ENCODE measurements at places on chromosomes 11 and 22.

- DNase-seq, result no peak
Observed at GRCh38 chr11:19723572-19724342, 11.1 kb downstream of the NAV2 start.

GRCh38 chr22:46734830-46735453, 3.1 kb downstream of the CERK start:
- DNase-seq, result peak; percentile 32

DNA sequence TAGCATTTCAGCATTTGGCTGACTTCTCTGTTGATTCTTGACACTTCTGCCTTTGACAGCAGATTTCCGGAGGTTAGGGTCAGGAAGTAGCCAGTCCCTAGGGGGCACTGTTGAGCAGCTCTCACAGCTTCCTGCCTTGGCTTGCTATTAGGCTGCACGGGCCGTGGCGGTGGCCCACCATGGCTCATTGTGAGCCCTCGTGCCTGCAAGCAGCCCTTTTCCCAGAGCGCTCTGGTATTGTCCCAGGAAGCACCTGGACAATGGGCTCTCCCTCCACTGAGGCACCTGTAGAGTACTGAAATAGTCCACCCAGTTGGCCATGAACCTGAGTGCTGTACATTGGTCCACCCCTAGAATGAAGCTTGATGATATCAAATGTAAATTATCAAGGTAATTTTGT, 100.2 kb upstream of the GAL start:
- DNase-seq, result peak; percentile 8

DNA sequence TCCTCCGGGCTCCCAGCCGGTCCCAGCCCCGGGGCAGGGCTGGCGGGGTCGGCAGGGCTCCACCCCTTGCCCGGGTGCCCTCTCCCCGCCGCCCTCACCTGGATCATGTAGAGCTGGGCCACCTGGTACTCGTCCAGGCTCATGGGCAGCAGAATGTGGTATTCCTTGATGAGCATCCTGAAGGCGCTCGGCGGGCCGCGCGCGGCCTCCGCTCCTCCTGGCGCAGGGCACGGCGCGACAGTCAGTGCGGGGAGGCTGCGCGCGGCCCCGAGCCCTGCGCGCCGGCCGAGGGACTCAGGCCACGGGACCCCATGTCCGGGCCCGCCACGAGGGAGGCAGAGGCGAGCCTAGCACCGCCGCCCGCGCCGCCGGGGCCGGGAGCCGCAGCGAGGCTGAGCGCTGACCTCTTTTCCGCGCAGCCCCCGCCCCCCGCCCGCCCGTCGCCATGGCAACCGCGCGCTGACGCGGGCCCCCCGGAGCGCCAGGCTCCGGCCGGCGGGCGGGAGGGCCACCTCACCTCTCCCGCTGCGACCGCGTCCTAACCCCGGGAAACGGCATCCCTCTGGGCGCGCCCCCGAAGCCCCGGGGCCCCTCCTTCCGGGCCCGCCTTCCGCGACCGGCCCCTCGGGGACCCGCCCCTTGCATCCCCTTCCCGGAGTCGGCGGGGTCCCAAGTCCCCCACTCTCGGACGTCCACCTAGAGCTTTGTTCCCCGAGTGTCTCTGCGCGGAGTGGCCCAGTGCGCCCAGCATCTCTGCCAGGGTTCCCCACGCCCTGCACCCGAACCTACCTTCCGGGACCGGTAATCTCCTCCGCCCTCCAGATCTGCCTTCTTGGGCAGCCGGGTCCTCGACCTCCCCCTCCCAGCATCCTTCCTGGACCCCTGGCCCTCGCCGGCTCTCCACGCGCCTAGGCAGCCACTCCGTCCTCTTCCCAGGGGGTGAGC, 886 bp downstream of the PITPNM1 start:
- no peak for DNase-seq

GRCh38 chr11:70587075-70587389, 188.7 kb downstream of the CTTN start:
- DNase-seq, result no peak

GRCh38 chr22:43157874-43158546, 6.7 kb downstream of the TSPO start:
- no peak for DNase-seq

GRCh38 chr22:22507743-22508273, 734 bp downstream of the ZNF280B start:
- no peak for DNase-seq

DNA sequence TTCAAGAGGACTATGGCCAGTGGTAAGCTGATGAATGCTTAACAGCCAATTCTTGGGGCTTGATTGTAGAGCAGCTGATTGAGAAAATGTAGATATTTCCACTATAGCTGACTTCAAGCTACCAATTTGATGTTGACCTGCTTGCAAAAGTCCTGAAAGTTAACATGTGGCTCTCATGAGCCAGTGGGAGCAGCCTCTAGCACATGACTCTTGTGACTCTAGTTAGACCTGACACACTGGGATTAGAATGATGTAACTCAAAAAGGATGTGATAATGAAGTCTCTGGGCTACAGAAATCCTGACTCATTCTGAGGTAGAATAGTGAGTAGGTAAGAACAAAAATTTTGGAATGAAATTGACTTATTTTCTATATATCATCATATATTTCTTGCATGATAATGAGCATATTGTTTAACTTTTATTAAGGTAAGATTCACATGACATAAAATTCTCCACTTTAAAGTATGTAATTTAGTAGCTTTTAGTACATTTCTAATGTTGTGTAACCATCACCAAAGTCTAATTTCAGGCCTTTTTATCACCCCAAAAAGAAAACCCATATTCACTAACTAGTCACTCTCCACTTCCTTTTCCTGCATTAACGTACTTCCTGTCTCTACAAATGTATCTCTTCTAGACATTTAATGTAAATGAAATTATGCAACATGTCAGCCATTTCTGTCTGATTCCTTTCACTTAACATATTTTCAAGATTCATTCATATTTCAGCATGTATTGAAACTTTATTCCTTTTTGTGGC, 16.1 kb upstream of the OR52H1 start:
- no peak for DNase-seq

DNA sequence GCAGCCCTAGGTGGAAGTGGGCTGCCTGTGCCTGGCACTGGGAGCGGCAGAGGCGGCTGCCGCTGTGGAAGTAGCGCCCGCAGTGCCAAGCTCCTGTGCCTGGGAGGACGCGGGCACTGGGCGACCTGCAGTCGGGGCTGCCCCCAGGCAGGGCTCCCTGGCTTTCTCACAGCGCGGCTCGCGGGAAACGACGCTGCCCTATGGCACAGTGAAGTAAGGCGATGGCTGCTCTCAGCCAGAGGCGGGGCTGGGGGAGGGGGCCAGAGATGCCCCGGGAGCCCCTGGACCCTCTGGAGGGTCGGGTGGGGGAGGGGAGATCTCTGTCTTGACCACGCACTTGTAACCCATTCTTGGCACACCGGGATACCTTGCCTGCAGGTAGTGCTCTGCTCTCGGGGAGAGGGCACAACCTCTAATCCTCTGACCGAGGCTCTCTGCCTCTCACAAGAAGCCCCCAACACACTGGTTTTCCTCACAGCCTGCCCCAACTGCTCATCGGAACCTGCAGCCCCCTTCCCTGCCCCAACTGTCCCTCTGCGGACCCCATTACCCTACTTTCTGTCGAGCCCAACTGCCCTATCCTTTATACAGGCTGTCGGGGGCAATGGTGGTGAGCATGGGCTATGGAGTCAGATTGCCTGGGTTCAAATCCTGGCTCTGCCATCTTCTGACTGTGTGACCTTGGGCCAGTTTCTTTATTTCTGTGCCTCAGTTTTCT, 32.2 kb upstream of the TRIM29 start:
- no peak for DNase-seq

GRCh38 chr11:33980897-33981296, 70.6 kb upstream of the CAPRIN1 start:
- DNase-seq, result no peak

- DNase-seq, result no peak
Observed at GRCh38 chr11:32231909-32232493, 141.1 kb downstream of the RCN1 start.

- DNase-seq, result no peak
Observed at GRCh38 chr11:13721760-13722159, 53.3 kb downstream of the FAR1 start.

- no peak for DNase-seq
Observed at GRCh38 chr22:25824828-25825423, 82.9 kb downstream of the MYO18B start.

DNA sequence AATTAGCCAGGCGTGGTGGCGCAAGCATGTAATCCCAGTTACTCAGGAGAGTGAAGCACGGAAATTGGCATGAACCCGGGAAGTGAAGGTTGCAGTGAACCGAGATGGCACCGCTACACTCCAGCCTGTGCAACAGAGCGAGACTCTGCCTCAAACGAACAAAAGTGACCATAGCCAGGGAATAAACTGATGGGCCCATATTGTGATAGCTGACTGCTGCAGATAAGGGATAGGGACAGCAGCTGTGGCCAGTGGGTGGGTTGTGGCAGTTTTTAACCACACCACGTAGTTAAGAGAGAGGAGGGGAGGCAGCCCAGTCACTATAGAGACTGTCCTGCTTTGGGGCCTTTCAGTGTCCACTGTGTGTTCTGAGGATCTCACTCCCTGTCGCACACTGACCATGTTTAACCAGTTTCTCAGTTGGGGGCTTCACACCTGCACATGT, 58.9 kb downstream of the PISD start:
- DNase-seq, result no peak

All from stimulated activated CD8-positive, alpha-beta memory T cell treated with anti-CD3 and anti-CD28 coated beads, Interleukin-7, amount 100 ng/mL, for 1 hour (primary cell).